ENCODE measurements at places on chromosomes 16 and 17. TPM values are rescaled to one million over a fixed set of nuclear protein-coding genes. Genes with fewer than 3 reads are reported as not detected.
A peak's percentile ranks its signal among the peaks of the same experiment; 100 is the strongest.

Gene VASN
- 19.8 TPM for total RNA-seq

DNA sequence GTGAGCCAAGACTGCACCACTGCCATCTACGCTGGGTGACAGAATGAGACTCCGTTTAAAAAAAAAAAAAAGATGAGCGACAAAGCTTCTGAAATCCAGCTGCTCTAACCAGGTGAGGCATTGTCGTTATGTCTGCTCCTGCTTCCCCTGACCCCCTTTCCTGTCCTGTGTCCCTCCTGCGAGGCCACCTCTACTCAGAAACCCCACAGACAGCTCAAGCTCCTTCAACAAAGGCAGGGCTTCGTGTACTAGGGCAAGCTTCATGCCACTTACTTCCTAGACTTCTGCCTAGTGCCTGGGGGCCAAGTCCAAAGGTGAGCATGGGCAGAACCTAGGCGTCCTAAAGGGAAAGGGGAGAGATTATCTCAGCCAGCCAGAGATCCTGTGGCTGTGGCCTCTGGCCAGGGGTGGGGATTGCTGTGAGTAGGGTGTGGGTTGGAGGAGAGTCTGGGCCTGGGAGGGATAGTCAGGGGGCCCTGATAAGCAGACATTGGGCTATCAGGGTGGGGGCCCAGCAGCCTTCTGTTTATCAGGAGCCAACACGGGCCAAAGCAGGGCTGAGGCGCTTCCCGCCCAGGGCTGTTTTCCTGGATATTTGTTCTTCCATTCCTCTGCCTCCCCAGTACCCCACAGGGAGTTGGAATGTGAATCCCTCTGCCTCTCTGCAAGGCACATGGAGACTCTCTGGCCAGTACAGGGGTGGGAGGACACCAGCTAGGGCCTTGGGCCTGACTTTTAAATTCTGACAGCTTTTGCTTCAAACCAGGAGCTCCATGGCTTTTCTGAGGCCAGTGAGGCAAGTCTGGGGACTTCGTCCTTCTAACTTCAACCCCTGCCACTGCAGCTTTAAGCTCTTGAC lies 10.4 kb downstream of the ERAL1 start:
- H3K4me3 ChIP-seq = no peak overlapping the region
- peaks cover 10% of the 10 kb centered on the region for H3K36me3 ChIP-seq
- H3K27ac ChIP-seq = no peak overlapping the region
- H3K27me3 ChIP-seq = no peaks in the 10 kb centered on the region
- no peaks in the 10 kb centered on the region for H3K4me1 ChIP-seq

DNA sequence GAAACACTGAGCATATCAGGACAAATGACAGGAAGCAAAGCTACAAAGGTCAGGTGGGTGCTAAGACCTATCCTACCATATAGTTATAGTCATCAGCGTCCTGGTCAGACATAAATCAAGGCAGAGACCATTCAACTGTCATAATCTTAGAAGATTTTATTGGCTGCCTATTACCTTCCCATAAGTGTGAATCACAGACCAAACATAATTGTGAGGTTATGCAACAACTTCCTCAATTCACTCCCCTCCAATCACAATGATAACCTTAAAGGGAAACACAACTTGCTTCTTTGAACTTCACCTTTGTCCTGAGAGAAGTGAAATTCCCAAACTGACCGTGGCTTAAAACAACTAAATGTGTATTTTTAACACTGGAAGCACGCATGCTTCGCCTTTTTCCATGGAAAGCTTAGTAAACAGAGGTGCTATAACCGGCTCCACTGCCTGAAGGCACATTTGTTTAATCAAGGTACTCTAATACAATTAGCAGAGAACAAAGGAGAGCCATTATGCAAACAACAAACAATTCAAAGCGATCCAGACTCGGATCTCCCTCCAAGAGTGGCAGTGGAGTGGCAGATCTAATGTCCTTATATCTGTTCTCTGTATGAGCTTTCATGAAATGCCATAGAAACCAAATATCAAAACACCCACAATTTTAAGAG lies 84.9 kb downstream of the TMEM114 start:
- no peaks in the 10 kb centered on the region for H3K27me3 ChIP-seq
- no peak overlapping the region for H3K4me3 ChIP-seq
- no peaks in the 10 kb centered on the region for H3K36me3 ChIP-seq
- no peak overlapping the region for H3K27ac ChIP-seq

- peaks cover 9% of the 10 kb centered on the region for H3K4me1 ChIP-seq
- no peak overlapping the region for H3K4me3 ChIP-seq
- no peak overlapping the region for H3K27ac ChIP-seq
Measured at GRCh38 chr16:30376461-30376902, 1.9 kb downstream of the MYL11 start.

DNA sequence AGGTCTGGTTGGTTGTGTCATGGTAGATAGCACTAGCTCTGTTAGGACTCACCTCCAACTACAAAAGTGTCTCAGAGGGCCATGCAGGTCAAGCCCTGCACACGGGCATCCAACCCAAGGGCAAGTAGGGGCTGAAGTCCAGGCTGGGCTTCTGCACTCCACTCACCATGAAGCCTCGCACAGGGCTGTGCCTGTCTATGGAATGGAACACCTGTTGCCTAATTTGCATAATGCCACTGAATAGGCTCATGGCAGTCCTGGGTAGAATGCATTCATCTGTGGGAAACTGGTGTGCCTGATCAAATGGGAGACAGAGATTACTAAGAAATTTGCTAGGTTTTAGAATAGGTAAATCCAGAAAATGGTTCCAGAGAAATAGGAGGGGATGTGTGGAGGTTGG lies 8.0 kb upstream of the AKAP1 start:
- H3K4me1 ChIP-seq = no peaks in the 10 kb centered on the region
- H3K4me3 ChIP-seq = no peak overlapping the region
- H3K36me3 ChIP-seq = no peaks in the 10 kb centered on the region
- no peak for DNase-seq
- H3K27me3 ChIP-seq = no peaks in the 10 kb centered on the region
- H3K27ac ChIP-seq = no peak overlapping the region

DNA sequence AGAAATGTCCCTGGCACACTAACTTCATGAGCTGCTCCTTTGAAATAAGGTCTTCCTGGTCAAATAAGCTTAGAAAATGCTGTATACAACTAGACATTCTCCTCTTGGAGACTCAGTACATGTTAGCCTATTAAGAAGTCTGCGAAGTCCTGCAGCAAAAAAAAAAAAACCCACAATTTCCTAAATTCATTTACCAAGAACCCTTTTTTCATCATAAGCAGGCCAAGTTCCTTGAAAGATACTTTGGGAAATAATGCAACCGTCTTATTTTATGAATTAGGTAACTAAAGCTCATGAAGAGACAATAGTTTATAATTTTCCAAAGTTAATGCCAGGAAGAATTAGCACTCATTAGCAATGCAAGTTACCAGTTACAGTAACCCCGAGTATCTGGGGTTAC lies 49.0 kb upstream of the HAS3 start:
- no peak overlapping the region for H3K27ac ChIP-seq
- no peaks in the 10 kb centered on the region for H3K4me1 ChIP-seq
- no peaks in the 10 kb centered on the region for H3K36me3 ChIP-seq
- DNase-seq = no peak
- H3K4me3 ChIP-seq = no peak overlapping the region

Gene HSD17B1
- 2.4 TPM for total RNA-seq

DNA sequence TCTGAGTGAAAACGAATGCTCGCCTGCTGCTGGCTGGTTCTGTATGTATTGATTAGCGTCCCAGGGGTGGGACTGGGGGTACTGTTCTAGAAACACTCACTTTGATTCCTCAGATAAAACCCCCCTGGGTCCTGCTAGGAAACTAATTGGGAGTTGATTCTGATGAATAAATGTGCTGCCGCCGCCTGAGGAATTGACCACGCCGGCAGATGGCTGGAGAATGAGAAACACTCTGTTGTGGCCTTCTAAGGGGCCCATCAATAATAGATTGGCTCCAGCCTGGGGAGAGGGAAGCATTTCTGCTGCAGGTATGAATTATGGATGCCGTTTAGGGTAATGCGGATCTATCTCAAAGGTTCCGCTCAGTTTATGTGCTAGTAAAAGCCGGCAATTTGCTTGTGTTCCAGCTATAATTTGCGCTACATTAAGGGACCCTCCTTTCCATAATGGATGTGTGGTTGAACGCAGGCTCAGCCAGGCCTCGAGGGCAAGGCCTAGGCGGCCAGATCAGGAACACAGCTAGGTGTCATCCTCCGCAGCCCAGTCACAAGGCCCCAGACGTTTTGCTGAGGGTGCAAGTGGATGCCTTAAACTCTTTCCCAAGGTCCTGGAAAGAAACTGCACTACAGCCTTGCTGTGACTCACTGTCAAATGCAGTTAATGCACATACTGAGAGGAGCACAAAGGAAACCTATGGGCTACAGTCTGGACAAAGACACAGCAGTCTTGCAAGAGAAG lies 132.2 kb upstream of the HS3ST2 start:
- H3K27me3 ChIP-seq = no peaks in the 10 kb centered on the region
- no peaks in the 10 kb centered on the region for H3K36me3 ChIP-seq
- no peak overlapping the region for H3K27ac ChIP-seq
- H3K4me3 ChIP-seq = no peak overlapping the region
- DNase-seq = no peak
- no peaks in the 10 kb centered on the region for H3K4me1 ChIP-seq

- no peak overlapping the region for H3K4me3 ChIP-seq
- DNase-seq = no peak
- H3K27me3 ChIP-seq = no peaks in the 10 kb centered on the region
- peaks cover 48% of the 10 kb centered on the region for H3K4me1 ChIP-seq
- H3K36me3 ChIP-seq = no peaks in the 10 kb centered on the region
- H3K27ac ChIP-seq = peak overlapping the region; percentile 86
Measured at GRCh38 chr17:59757043-59757442, 49.6 kb downstream of the VMP1 start.

- H3K27me3 ChIP-seq = no peaks in the 10 kb centered on the region
- H3K4me3 ChIP-seq = no peak overlapping the region
- no peak overlapping the region for H3K27ac ChIP-seq
- no peak for DNase-seq
- H3K4me1 ChIP-seq = peaks cover 26% of the 10 kb centered on the region
Measured at GRCh38 chr17:42179335-42179734, 1.6 kb downstream of the KCNH4 start.

Gene GUCY2D
- not detected for total RNA-seq

DNA sequence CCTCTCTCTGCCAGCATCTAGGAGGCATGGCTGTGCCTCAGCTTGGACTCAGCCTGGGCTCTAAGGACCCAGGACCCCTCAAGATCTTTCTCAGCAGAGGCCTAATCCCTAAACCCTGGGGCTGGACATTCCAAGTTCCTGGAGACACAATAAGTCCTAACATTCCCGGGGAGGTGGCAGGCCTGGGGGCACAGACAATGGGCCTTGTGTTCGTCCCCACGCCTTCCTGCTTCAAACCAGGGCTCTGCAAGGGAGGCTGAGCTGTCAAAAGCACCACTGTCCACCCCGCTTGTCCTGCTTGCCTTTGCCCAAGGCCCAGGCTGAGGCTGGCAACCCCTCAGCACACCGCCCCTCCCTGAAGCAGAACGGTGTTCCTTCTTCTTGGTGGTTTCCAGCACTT lies 13.7 kb downstream of the SDK2 start:
- no peaks in the 10 kb centered on the region for H3K36me3 ChIP-seq
- H3K27ac ChIP-seq = no peak overlapping the region
- no peak for DNase-seq
- no peaks in the 10 kb centered on the region for H3K4me1 ChIP-seq
- no peak overlapping the region for H3K4me3 ChIP-seq

Gene SLC35G6
- not detected for total RNA-seq
